ENCODE measurements at places on chromosomes 12 and 14.

- DNase-seq = no peak
These were observed 18.9 kb downstream of the DNAL1 start for GRCh38 chr14:73663548-73664212.

- no peak for DNase-seq
These were observed 22.8 kb downstream of the COX8C start for GRCh38 chr14:93369713-93370266.

DNA sequence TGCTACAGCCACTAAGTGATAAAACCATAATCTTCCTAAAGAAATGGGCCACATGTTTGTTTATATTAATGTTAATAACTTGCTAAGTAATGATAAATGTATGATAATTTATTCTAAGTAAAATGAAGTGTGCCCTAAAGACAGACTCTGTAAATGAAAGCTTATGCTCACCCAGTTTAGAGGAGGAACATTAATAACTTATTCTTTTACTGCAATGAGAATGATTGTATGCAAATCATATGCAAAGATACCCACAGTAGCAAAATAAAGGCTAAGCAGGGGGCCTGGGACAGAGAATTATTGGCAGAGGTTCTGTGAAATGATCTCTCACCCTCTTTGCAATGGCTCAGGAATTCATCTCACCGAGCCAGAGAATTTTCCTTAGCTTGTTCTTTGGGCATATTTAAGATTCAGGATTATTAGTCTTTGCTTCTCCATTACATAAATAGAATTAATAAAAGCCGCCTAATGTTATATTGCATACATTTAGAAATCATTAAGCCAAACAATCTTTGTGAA is 75.9 kb downstream of the TMEM132D start:
- no peak for DNase-seq

DNA sequence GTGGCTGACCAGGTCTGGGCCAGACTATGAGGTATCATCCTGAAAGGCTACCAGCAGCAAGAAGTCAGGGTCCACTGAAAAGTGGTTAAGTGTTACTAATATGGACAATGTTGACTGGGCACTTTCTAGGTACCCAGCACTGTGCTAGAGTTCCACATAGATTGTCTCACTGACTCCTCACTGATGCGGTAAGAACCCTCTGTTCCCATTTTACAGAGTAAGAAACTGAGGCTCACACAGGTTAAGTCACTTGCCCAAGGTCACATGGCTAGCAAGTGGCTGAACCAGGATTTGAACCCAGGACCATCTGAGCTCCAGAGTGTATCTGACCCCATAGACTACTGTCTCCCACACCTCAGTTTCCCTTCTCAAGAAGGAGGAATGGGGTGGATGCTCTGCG is 4.6 kb upstream of the CCDC85C start:
- no peak for DNase-seq

DNA sequence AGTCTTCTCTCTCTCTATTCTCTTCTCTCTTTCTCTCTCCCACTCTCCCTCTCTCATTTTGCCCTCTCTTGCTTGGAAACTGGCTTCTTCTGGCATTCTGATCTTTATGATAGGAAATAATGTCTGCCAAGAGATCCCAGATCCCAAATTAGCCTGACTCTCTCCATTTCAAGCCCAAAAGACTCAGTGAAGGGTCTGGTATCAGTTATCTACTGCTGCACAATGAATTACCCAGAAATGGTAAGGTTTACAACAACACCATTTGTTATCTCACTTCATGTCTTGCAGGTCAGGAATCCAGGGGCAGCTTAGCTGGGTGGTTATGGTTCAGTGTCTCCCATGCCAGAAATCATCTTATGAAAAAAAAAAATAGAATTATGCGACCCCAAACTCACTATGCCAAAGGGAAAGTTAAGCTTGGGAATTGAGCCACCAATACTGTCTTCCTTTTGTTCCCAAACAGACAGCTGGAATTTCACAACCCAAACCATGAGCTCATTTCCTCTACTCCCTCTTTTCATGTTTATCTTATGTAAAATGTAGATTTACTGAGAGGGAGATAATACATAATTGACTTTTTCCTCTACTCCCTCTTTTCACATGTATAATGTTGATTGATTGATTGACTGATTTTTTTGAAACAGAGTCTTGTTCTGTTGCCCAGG is 67.8 kb upstream of the FICD start:
- DNase-seq = no peak

DNA sequence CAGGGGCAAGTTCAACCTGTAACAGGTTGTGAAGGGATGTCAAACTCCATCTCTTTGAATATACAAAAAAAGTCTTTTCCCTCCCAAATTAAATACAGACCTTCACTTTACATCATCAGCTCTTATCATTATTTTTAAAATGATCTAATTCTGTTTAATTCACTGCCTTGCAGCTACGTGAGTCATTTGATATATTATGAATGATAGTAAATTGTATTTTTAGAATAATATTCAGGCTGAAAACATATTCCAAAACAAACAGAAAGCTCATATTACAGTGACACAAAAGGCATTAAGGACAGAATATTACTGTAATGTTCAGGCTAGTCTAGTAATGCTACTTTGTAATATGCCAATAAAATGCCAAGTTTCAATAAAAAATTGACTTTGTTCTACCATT is 53.3 kb downstream of the BCAT1 start:
- no peak for DNase-seq

DNA sequence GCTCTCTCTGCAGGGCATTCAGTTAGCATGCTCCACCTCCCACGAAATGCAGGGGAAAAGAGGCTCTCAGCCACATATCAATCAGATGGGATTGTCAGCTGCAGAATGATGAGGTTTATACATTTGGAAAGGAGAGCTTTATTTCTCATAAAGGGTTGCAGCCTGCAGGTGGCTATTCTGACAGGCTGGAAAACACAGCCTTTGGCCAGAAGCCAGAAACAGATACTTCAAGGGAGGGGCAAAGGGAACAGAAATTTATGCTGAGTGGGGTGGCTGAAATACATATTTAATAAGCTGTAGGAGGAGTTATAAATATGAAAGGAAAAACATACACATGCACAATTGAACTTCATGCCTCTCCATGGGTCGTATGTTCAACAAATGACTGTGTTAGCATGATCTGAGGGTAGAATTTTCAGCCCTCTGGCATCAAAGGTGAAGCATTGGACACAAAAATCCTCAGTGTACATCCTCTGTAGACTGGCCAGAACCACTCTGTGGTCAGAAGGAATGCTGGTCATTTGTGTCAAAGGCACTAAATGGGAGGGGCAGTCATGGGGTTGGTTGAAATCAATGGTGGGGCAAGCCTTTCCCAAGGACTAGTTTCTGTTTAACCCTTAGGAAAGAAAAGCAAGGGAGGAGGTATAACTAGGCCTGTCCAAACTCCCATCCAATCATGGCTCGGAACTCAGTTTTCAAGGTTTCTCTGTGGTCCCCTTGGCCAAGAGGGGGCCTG is 62.4 kb downstream of the TMX1 start:
- DNase-seq = no peak

DNA sequence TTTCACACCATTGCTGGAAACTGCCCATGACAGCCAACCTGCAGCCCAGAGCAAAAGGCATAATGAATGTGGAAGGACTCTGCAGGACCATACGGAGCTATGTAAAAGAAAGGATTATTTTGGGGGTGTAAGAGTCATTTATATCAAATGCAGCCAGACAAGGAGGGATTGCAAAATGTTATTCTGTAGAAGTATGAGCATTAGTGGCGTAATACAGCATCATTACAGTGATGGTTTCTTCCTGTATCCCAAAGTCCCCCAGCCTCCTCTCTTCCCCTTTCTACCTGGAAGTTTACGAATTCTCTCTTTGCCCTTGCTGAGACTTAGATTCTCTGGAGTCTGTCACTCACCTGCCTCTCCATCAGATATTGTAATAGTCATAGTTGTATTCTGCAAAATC is 89.9 kb downstream of the BORCS5 start:
- DNase-seq = no peak

GRCh38 chr14:105139212-105139825 is 29.3 kb downstream of the JAG2 start:
- no peak for DNase-seq

- DNase-seq = no peak
These were observed 77.7 kb downstream of the WDR20 start for GRCh38 chr14:102217399-102217798.

GRCh38 chr14:34646570-34647255 is 16.8 kb upstream of the SNX6 start:
- DNase-seq = no peak

- DNase-seq = no peak
These were observed 56.7 kb downstream of the EPS8 start for GRCh38 chr12:15732341-15733061.

GRCh38 chr12:65879878-65880277 is 55.6 kb downstream of the HMGA2 start:
- DNase-seq = no peak

- no peak for DNase-seq
These were observed 5.1 kb upstream of the MED13L start for GRCh38 chr12:116282371-116283286.

- no peak for DNase-seq
These were observed 56.9 kb downstream of the TAOK3 start for GRCh38 chr12:118315821-118316220.

GRCh38 chr12:53265783-53266182 is 2.3 kb upstream of the ESPL1 start:
- no peak for DNase-seq

DNA sequence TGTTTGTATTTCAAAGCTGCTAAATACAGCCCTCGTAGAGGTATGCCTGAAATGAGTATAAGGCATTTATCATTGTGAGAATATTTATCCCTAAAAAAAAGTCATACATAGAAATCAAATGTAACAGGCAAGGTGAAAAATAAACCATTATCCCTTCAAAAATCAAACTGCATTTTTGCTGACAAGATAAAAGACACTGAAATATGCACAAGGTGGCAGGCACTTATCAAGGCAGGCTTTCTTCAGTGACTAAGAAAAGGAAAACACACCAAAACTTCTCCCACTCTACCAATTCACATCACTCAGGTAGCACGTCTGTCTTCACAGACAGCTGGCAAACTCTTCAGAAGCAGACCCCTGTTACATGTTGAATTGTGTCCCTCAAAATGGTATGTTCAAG is 23.6 kb downstream of the ARMH4 start:
- no peak for DNase-seq

DNA sequence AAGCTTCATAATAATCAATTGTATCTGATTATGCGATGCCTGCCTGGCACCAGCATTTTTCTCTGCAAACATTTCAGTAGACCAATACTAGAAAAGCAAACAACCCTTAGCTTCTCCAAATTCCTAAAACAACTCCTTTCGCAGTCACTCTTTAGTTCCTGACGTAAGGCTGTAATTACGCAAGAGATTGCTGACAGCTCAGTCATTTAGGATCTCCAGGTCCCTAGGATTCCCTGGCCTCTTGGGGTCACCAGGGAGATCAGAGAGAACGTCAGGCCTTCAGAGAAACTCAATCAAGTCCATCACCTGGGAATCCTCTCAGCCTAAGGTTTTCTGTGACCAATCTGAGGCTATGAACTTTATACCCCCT is 390.6 kb downstream of the PAWR start:
- no peak for DNase-seq

DNA sequence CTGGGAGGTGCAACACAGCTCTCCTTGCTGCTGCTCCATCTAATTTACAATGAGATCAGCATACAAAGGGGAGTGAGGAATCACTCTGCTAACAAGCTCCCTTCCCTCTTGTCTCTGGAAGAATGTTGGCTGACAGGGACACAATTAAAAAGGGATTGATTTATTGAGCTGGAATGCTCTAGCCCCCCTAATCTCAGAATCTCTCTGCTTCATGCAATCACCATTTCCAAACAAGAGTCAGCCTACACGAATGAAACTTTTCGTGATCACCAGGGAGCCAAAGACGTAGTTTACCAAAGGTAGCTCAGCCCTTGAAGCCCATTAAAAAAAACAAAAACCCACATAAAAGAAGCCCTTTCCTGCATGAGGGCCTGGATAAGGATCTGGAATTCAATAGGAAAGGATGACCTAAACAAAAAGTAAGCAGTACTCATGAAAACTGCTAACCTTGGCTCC is 223.8 kb downstream of the C12orf75 start:
- DNase-seq = no peak

DNA sequence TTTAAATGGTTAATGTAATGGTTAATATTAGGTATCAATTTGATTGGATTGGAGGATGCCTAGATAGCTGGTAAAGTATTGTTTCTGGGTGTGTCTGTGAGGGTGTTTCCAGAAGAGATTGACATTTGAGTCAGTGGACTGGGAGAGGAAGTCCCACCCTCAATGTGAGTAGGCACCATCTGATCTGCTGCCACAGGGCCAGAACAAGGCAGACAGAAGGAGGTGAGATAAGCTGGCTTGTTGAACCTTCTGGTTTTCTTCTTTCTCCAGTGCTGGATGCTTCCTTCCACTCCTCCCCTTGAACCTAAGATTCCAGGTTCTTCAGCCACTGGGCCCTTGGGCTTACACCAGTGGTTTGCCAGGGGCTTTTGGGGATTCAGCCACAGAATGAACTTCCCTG is 756.5 kb upstream of the LRFN5 start:
- DNase-seq = no peak

- DNase-seq = no peak
These were observed 582.7 kb downstream of the SLC6A15 start for GRCh38 chr12:84329938-84330337.

- no peak for DNase-seq
These were observed 72.4 kb downstream of the ADGRD1 start for GRCh38 chr12:131025939-131026702.

DNA sequence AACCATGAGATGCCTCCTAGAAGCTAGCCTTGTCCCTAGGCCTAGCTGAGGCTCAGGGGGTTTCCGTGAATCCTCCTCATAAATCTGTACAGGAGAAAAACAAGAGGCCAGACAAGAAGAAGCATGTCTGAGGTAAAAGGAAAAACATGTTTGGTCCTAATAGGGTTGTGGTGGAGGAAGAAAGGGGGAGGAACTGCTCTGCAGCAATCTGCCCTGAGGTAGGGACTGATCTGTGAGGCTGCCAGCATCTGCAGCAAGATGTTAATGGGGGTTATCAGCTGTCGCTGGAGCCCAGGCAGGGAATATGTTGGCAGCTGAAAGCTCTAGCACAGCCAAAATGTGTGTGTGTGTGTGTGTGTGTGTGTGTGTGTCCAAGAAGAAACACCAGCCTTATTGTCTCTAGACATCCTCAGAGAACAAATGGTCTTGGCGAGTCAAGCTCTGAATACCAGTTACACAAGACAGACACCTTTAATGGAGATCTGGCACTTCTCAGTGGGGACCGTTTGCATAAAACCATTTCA is 218.5 kb downstream of the NUAK1 start:
- peak; percentile 34 for DNase-seq

Measured in muscle of arm (tissue), 14 donors.